ENCODE measurements at places on chromosomes 2 and 18.

DNA sequence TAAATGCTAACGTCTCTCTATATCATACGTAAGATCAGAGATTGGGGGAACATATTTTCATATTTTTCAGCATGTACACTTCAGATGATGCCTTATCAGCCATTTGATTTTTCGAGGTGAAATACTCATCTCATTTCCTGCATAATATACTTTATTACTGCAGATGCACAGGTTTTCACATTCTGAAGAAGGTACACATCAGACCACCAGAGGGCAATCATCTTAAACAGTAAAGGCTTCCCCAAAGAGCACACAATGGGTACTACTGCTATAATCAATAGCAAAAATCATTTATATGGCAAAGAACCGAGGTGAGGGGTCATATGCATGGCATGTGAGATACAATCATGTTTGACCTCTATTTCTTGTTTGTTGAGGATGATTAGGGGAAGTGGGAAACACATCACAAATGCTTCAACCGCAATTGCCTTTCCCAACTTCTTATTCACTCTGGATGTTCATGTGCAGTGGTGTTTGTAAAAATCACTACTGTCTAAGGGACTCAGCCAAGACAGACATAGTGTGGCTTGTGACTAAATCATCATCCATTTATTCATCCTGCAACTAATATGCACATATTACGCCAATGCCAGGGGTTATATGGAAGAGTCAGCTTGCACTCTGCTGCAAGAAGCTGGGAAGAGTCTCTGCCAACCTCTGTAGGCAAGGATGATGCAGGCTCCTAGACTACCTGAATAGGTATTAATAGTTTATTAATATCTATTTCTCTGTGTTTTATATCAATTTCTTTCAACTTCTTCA, 118.7 kb downstream of the EPB41L3 start:
- no peak for DNase-seq

DNA sequence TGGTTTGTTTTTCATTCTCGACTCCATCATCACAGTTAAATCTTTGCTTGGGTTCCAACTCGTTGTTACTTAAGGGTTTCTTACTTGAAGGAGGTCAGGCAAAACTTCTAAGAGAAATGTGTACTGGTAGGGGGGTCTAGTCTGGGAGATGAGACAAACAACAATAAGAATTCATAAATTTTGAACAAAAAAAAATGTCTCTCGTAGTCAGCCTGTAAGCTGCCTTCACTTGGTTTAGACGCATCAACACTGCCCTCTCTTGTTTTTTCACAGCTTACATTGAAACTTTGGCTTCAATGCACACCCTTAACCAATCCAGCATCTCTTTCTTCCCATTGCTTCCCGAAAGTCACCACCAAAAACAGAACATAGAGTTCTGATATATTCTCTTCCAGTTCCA, 576.4 kb upstream of the PIK3C3 start:
- no peak for DNase-seq

DNA sequence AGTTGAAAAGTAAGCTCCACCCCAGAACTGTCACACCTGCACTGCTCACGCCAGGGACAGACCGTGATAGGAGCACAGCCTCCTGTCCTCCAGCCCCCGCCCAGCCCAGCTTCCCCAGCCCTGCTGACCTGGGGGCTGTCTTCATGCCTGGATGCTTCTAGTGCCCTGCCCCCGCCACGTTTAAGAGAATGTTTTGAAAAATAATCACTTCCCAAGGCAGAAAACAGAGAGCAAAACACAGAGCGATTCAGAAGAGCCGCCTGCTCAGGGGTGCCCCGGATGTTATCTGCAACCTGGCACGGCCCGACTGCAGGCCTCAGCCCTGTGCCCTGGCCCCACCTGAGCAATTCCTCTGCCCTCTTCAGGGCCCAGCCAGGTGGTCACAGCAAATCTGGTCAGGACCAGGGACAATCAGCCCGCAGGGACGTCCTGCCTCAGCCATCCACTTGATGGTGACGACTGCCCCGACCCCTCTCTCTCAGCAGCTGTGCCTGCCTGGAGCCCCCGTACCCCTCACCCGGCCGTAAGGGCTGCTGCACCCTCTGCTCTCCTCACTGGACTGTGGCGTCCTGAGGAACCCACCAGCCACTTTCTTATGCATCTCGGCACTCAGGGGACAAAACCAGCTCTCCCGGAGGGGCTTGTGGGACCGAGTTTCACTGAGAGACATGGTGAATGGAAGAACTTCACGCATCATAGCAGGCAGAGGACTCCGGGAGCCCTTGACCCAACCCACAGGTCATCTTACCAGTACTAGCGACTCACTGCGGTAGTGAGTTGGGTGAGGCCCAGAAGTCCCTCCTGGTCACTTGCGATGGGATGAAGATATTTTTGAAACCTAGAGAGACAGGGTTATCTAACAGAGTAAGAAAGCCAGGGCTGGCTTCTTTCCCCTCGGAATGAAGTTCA, 30.2 kb downstream of the ADI1 start:
- DNase-seq = no peak

GRCh38 chr2:191811807-191812602, 34.9 kb downstream of the CAVIN2 start:
- peak; percentile 49 for DNase-seq

GRCh38 chr2:219045937-219046550, 4.7 kb upstream of the CFAP65 start:
- peak; percentile 29 for DNase-seq

GRCh38 chr2:28047681-28048080, 157.2 kb downstream of the BABAM2 start:
- DNase-seq = no peak

DNA sequence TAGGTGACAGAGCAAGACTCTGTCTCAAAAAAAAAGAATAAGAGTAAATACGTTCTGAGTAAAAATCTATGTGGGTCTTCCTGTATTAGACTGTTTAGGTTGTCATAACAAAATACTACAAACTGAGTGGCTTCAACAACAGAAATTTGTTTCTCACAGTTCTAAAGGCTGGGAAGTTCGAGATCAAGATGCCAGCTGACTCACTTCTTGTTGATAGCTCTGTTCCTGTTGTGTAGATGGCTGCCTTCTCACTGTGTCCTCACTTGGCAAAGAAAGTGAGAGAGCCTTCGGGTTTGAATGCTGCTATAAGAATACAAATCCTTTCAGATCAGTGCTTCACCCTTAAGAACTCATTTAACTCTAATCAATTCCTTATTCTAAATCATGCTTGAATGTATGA, 430.0 kb upstream of the VWC2L start:
- no peak for DNase-seq

- DNase-seq = no peak
These were observed 56.6 kb downstream of the HDAC4 start for GRCh38 chr2:239343946-239344856.

DNA sequence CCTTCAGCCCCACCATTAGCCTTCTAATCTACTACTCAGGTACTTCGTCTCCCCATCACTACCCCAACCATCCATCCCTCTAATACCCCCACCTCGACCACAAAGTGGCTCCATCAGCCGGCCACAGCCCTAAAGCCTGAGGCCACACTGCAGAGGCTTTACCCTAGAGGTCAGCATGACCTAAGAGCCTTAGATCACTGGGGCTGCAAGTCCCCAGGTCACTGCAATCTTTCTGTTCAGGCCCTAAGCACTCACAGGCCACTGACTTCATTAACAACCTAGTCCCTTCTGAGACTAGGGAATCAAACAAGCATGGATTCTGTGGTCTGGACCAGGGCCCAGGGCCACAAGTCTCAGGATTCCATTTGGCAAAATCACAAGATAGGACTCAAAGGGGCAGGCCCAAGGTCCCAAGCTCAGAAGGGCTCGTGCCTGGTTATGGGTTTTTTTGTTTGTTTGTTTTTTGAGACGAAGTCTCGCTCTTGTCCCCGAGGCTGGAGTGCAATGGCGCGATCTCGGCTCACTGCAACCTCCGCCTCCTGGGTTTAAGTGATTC, 37.0 kb upstream of the PKDCC start:
- DNase-seq = no peak

- no peak for DNase-seq
These were observed 179.3 kb downstream of the GLI2 start for GRCh38 chr2:120914839-120915521.

- no peak for DNase-seq
These were observed 29.4 kb upstream of the EIF2AK3 start for GRCh38 chr2:88656690-88657089.

GRCh38 chr2:37688771-37689468, 17.5 kb upstream of the CDC42EP3 start:
- no peak for DNase-seq

GRCh38 chr2:105739426-105739825, 5.3 kb upstream of the NCK2 start:
- DNase-seq = no peak
